ENCODE measurements at places on chromosomes 3 and 15.

DNA sequence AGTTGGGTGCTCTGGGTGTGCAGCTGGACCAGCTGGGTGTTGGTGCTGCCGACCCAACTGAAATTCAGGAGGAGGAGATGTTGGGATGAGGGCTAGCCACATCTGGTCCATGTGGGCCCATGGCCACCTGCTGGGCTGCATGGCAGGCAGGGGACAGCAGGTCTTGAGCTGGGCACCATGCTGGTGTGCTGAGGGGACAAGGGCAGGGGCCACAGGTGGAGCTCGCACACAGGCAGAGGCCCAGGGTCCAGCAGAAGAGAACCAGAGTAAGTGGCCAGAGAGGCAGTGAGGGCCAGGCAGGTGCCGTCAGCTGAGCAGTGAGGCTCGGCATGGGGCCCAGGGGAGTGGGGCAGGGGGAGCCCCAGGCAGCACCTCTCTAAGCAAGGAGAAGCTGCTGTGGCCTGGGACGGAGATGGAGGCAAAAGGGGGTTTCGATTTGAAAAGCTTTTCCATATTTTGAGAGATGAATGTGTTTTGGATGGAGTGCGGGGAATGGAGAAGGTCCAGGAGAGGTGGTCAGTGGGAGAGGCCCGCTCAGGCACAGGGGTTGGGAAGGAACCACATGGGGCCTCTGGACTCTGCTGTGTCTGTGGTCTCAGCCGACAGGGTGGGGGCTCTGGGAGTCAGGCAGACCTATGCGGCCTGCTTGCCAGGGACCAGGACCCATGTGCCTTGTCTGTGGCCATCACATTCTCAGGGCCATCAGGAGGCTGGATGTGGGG lies 30.5 kb upstream of the PLXNA1 start:
- no peak for DNase-seq

DNA sequence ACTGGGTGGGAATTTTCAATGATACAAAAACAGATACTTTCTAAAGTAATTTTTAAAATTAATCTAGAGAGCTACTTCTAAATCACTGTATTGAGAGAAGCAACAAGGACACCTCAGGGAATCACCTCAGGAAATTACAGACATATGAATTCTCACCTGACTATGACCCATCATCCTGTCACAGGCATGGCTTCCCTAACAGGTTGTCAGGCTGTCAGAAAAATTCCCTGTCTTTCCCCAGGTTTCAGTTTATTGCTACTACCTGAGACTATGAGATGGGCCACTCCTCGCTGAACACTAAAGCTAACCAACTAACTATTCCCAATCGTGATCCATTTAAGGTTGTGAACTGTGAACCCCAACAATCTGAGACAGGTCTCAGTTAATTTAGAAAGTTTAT lies 66.1 kb downstream of the CD200 start:
- DNase-seq, result no peak

- no peak for DNase-seq
These were observed 359.4 kb downstream of the VPS13C start for GRCh38 chr15:61700803-61701202.

- DNase-seq, result no peak
These were observed 737.6 kb downstream of the ROBO1 start for GRCh38 chr3:79030157-79030556.

DNA sequence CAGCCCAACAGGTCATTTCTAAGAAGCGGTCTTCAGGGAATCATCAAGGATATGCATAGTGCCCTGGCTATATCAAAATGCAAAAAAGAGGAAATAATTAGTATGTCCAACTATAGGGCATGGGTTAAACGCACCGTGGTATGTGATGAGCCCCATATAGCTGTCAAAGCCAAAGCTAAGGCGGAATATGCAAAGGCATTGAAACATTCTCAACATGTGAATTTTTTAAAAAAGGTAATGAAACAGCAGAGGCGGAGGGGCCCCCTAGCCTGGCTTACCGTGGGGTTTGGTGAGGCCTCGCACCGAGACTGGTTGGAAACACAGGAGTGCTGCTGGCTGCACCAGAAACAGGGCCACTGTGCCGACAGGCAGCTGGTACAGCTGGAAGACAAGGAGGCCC lies 23.2 kb downstream of the PLXND1 start:
- no peak for DNase-seq

Data from NCI-H2107 (cell line).